ENCODE measurements at places on chromosomes 13 and 19.

DNA sequence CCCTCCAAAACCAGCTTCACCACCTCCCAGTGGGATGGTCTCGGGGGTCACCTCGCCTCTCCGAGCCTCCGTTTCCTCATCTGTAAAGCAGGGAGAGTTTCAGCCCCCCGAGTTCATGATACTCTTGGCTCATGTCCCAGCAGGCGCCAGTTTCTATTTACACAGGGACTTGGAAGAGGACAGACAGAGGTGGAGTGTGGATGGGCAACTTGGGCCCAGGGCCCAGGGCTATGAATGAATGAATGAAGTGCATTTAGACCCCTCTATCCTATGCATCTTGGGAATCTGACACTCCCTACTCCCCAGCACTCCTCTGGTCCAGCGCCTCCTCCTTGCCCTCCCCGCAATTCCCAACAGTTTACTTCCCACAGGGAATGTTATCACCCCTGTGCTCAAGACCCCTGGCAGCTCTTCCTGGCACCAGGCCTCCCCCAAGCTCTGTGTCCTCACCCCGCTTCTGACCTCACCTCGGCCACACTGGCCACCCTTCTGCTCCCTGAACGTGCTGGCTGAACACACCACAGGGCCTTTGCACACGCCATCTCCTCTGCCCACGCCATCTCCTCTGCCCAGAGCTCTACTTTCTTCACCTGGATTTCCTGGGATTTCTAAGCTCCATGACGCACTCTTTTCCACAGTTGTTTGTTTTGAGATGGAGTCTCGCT lies 4.9 kb upstream of the C2CD4C start:
- DNase-seq = no peak

DNA sequence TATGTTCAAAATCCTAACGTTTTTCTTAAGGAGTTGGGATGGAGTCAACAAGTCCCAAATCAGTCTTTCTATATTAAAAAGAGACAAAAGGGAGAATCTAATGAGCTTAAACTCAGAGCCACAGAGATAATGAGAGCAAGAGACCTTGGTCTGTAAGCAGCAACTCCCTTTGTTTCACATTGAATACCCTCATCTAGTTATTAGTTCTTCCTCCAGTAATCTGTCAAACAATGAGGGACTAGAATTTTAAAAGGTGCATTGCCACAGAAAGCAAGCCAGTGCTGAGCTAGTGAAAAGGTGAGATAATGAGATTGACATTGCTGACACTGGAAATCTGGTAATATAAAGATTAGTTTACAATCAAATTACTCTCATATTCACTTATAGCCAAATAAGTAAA lies 718.6 kb downstream of the DACH1 start:
- DNase-seq = no peak

- DNase-seq = no peak
Measured at GRCh38 chr13:24503379-24503696, 9.2 kb downstream of the PARP4 start.

GRCh38 chr13:103222683-103223082 lies 156.5 kb upstream of the SLC10A2 start:
- no peak for DNase-seq

GRCh38 chr19:11016631-11017030 lies 55.8 kb downstream of the SMARCA4 start:
- DNase-seq = peak; percentile 36

DNA sequence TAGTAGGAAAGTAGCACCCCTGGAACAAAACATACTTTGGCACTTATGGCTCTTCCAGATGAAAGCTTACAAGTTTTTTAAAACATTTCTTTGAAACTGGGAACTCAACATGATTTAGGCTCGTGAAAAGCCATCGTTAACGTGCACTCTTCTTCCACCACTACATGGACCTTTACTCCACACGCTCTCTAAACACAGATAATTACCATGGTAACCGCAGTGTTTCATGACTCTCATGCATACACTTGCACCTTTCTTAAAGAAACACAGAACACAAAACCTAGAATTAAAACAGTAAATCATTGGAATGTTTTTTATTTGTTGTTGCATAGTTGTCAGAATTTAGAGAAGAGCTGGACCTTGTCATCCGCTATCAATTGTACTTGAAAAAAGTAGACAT lies 154.3 kb downstream of the FGF9 start:
- DNase-seq = no peak

GRCh38 chr13:75760131-75761021 lies 124.2 kb downstream of the LMO7 start:
- peak; percentile 27 for DNase-seq

- no peak for DNase-seq
Measured at GRCh38 chr19:677601-678436, 1.6 kb downstream of the FSTL3 start.

GRCh38 chr19:58361900-58362271 lies 665 bp downstream of the ZNF497 start:
- peak; percentile 63 for DNase-seq

- peak; percentile 36 for DNase-seq
Measured at GRCh38 chr19:3801412-3802096, 15.4 kb upstream of the MATK start.

DNA sequence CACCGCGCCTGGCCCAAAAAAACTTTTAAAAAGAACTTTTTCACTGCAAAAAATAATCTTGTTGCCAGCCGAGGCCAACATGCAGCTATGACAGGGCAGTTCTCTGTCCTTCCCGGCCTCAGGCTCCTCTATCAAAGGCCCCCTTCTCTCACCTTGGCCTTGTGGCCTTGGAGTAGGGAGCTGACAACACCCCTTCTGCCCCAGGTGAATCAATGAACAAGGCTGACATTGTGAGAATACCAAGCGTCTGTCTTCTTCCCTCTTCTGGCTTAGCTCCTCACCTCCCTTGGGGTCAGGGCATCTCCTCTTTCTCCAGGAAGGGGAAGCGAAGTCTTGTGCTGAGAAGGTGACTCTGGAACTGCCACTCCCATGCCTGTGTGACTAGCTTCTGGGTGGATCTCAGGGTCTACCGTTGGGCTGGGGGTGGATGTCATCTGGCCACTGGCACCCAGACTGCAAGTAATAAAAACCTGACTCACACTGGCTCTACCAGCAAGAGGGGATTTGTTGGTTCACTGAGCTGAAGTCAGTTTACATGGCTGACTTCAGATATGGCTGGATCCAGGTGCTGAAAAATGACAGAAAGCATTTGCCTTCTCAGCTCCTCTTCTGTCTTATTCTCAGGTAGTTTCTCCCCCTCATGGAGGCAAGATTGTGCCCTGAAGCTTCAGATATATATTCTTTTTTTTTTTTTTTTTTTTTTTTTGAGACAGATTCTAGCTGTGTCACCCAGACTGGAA lies 6.3 kb downstream of the C19orf38 start:
- DNase-seq = no peak

DNA sequence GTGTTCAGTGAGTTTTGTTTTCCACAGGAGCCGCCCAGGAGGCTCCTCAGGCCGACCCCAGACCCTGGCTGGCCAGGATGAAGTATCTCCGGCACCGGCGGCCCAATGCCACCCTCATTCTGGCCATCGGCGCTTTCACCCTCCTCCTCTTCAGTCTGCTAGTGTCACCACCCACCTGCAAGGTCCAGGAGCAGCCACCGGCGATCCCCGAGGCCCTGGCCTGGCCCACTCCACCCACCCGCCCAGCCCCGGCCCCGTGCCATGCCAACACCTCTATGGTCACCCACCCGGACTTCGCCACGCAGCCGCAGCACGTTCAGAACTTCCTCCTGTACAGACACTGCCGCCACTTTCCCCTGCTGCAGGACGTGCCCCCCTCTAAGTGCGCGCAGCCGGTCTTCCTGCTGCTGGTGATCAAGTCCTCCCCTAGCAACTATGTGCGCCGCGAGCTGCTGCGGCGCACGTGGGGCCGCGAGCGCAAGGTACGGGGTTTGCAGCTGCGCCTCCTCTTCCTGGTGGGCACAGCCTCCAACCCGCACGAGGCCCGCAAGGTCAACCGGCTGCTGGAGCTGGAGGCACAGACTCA lies 12.9 kb downstream of the B3GNT3 start:
- no peak for DNase-seq

DNA sequence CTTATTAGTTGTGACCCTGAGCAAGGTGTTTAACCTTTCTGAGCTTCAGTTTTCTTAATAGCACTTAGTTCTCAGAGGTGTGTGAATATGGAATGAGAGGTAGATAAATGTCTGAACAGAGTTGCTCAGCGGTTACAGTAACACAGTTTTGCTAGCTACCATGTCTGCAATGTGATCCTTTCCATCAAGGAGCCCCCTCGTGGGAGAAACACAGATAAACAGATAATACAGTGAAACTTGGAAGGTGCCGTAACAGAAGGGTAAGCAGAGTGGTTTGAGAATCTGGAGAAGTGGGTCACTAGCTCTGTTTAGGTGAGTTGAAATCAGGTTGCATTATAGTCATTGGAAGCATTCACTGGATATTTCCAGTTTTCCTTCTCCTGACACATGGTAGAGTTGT lies 38.9 kb downstream of the IRS2 start:
- no peak for DNase-seq

DNA sequence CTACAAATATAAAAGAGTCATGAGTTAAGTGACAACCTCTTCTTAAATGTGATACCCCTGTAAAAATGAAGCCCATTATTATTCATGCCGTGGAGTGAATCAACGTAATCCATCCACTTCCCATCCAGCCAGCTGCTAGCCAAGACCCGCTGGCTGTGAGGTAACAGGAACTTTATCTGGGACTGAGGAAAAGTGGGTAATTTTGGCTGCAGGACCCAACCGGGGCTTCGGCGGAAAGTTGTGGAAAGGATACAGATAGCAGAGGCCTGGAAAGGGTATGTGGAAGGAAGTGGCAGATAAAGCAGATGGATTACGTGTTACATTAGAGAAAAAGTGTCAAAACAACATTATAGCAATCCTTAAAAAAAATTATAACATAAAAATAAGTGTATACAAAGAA lies 48.3 kb downstream of the SLC7A1 start:
- DNase-seq = no peak

GRCh38 chr19:38079926-38080380 lies 144.1 kb downstream of the DPF1 start:
- no peak for DNase-seq

DNA sequence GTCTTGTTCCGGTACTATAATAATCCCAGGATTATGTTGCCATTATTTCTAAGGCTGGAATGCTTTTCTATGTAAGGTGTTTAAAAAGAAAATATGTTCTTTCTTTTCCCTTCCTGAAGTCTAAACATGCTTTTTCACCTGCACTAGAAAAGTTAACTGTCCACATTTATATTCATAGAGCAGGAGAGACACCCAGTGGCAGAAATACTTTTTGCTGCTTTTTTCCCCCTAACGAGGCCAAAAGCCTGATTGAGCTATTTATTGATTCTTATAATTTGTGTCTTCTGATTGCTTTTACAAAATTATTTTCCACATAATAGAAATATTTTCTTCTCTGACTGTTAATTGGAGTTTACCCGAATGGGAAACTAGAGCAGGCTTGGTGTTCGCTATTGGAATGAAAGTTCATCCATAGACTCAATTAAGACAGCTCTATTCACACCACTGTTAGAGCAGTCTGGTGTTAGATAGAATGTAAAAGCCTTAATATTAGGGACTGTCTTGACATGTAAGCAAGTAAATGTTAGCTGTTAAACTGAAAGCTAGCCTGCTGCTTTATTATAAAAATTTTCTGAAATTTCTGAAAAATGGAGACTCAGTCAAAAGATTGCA lies 15.8 kb downstream of the GPR180 start:
- no peak for DNase-seq

DNA sequence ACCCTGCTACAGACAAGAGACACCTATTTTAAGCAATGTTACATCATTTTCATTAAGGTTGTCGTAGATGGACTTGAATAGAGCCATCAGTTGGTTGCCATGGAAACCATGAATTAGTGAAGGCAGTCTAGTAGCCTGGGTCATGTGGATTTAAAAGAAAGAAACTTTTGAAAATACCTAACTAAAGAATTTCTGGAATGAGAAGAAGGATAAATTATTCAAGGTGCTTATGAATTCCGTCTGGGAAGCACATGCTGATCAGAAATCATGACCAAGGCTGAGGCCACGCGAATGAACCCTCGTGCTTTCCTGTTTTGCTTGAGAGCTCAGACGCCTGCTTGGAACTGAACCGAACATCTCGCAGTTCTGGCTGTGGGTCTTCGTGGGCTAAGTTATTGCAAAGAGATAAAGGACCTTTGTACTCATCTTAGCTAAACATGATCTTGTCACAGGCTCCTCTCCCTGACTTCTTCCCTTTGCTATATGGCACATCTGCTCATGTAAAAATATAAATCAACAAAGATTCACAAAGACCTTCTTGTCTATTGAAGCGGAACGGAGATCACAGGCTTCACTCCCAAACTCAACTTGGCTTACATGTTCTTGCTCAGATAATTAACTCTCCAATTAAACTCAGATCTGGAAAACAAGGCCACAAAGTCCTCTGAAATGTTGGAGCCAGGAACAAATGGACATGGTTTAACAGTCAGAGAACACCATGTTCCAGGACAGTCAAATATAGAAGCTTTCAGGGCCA lies 140.2 kb downstream of the NUFIP1 start:
- DNase-seq = peak; percentile 80

- no peak for DNase-seq
Measured at GRCh38 chr19:18286973-18287635, 5.7 kb upstream of the JUND start.

- no peak for DNase-seq
Measured at GRCh38 chr19:53549340-53549739, 11.4 kb downstream of the ZNF331 start.

Data from testis (tissue), 5 donors.